SK-N-SH (cell line): ENCODE measurements at places on chromosomes 4 and X.

DNA sequence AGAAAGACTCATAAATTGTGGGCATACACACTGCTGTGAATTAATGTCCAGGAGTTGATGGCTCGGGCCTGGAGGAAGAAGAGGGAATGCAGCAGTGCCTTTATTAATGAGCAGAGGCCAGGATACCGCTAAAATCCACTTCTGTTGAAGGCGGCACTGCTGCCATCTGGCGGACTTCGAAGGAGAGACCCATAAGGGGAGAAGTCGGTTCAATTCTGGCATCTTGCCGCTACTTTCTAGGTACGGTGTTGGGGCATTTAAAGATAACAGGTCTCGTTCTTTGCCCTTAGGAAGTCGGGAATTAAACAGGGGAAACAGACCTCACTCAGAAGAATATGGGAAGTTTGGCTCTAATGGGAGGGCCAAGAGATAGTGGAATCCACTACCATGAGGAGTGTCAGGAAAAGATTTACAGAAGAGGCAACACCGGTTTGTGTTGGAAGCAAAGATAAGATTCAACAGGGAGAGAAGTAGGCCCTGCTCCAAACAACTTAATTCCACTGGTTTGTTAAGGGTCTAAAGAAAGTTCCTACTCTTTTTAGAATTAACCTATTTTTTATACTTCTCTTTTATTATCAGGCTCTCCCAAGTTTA, 133.6 kb upstream of the GIMD1 start:
- peak; percentile 62 for DNase-seq

GRCh38 chrX:38989076-38989475, 187.8 kb downstream of the MID1IP1 start:
- no peak for DNase-seq

GRCh38 chrX:108001218-108001814, 19.1 kb upstream of the TEX13B start:
- peak; percentile 19 for DNase-seq

DNA sequence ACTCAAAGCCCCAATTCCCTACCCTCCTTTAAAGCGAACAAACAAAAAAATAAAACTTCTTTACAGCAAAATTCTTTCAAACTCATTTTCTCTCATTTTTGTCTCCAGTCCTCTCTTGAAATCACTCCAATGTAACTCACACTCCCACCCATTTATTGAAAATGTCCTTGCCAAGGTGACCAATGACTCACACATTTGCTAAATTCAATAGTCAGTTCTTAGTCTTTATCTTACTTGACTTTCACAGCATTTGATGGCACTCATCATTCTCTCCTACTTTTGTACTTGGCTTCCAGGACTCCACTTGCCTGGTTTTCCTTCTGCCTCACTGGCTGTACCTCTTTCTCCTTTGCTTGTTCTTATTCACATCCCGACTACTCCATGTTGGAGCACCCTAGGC, 19.9 kb downstream of the CC2D2A start:
- no peak for DNase-seq

- DNase-seq: no peak
Measured at GRCh38 chr4:156779042-156779441, 192.6 kb downstream of the PDGFC start.

- DNase-seq: no peak
Measured at GRCh38 chrX:96791559-96791958, 92.1 kb upstream of the RPA4 start.

GRCh38 chrX:68997911-68998310, 167.3 kb downstream of the PJA1 start:
- DNase-seq: no peak

GRCh38 chrX:37590047-37590446, 18.6 kb downstream of the LANCL3 start:
- DNase-seq: no peak

GRCh38 chr4:177450426-177451107, 8.3 kb upstream of the AGA start:
- DNase-seq: no peak

- DNase-seq: no peak
Measured at GRCh38 chrX:18994713-18995112, 10.8 kb upstream of the PHKA2 start.

DNA sequence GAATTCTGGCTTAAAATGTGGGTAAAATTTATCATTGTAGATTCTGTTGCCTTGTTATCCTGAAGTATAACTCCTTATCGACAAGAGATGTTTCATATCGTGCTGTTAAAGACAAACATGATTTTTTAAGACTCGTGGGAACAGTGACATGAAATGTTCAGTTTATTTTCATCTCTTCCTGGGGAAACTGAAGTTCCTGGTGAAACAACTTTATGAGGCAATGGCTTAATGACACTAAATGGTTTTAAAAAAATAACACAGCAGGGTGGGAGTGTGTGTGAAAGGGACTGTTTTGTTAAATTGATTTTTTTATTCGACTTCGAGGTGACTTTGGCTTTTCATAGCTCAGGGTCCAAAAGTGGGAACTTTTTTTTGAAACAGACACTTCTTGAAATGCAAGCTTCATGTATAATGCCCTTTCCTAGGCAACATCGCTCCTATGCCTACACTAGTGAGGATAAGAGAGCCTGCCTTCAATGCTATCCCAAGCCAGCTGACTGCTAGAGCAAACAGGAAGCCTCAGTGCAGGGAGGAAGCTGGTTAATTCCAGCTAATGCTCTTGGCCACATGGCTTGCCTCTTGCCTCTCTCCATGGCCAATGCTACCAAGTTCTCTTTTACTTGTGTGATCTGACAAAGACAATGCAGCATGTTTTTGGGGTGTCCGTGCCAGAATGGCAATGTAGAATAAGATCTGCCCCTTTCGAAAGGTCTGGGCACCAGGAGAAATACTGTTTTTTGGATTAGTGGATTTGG, 80.9 kb upstream of the PLAC1 start:
- no peak for DNase-seq

DNA sequence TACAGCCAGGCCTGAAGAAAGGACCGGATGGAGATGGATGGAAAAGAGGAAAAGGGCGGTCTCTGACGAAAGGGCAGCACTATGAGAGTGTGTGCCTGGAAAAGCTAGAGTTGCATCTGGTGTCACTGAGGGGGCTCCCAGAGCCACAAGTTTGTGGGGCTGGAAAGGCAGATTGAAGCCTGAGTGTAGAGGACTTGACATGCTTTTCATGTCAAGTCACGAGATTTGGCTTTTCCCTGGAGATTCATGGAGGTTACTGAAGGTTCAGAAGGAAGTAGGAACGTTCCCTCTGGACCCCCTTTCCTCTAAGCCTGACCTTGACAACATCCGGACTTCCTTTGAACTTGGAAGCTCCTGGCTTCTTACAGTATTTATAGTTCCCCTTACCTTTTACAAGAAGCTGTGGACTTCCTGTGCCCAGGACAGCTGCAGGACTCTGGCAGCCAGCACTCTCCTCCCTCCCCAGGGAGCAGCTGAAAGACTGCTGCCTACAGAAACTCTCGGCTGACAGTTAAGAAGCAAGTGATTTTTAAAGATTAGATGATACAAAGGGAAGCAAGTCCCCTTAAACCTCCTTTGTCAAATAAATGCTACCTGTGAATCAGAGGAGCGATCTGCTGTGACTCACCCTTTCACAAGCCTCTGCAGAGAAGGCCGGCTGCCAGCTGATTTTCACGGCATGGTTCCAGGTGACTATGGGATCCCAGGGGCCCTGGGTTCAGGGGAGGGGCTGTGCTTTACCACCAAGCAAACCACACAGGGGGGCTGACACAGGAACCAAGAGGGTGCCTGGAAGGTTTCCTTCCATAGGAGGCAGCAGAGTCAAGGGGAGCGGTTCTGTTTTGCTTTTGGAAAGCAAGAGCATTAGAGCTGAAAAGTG, 72.9 kb upstream of the STIM2 start:
- DNase-seq: no peak

- DNase-seq: no peak
Measured at GRCh38 chrX:11478911-11479310, 185.7 kb downstream of the AMELX start.

DNA sequence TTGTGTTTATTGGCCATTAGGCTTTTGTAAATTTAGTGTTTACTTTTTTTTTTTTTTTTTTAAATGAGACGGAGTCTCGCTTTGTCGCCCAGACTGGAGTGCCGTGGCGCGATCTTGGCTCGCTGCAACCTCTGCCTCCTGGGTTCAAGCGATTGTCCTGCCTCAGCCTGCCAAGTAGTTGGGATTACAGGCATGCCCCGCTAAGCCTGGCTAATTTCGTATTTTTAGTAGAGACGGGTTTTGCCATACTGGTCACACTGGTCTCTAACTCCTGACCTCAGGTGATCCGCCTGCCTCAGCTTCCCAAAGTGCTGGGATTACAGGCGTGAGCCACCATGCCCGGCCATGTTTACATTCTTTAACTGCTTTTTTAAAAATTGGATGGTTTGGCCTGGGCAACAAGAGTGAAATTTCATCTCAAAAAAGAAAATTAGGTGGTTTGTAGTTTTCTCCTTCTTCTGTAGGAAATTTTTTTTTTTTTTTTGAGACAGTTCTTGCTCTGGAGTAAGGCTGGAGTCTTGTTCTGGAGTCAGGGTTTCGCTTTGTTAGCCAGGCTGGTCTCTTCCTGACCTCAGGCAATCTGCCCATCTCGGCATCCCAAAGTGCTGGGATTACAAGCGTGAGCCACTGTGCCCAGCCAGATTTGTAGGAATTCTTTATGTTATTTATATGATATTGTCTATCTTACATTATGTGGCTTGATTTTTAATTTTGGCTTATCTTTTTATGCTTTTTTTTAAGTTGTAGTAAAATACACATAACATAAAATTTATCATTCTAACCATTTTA, 15.1 kb downstream of the UBE2K start:
- no peak for DNase-seq

DNA sequence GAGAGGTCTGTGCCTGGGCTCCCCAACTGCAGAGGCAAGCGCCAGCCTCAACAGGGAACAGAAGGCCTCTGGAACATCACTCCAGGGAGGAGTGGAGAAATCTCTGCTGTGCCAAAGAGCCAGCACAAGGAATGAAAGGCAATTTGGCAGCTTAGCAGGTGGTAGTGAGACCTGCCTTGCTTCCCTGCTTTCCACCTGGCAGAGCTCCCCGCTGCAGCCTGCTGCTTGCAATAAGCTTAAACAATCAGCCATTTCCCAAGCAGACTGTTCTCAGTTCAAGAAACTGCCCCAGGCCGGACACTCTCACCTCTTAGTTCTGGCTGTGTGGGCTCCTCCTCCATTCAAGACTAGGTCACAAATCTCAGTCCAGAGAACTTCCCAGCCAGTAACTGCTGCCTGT, 370.6 kb downstream of the MAGEB5 start:
- no peak for DNase-seq

- DNase-seq: no peak
Measured at GRCh38 chr4:152515678-152516077, 20.2 kb downstream of the FBXW7 start.

- no peak for DNase-seq
Measured at GRCh38 chr4:108544481-108544880, 75.9 kb upstream of the RPL34 start.

DNA sequence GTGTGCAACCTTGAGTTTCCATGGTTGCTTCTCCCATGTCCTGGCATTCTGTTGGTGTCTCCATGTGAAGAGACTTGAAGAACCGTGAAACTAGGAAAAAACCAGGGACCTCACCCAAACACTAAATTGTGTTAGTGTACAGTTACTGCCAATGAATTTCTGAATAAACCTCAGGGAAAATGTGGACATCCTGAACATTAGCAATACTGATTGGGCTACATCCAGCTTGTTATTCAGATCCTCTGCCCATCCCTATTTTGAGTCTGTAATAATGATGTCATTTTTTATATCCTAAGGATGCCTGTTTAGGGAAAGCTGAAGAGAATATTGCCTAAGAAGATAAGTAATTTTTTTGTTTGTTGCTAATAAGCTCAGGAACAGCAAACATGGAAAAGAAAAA, 262.7 kb downstream of the TMA16 start:
- no peak for DNase-seq

DNA sequence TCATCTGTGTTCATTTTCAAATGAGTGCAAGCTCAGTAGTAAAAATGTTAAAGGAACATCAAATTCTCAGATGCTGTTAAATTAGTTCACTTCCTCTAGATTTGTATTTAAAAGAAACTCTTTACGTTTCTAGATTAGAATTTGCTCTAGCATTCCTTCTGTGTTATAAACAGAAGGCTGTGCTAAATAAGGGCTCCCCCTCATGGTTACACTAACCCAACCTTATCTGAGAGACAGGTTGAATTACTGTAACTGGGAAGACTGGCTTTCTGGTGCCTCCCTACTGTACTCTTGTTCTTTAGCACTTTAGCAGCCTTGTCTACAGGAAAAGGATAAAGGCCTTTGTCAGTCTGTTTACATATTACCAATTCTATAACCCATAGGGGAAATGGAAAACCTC, 56.8 kb downstream of the RXFP1 start:
- DNase-seq: peak; percentile 25

DNA sequence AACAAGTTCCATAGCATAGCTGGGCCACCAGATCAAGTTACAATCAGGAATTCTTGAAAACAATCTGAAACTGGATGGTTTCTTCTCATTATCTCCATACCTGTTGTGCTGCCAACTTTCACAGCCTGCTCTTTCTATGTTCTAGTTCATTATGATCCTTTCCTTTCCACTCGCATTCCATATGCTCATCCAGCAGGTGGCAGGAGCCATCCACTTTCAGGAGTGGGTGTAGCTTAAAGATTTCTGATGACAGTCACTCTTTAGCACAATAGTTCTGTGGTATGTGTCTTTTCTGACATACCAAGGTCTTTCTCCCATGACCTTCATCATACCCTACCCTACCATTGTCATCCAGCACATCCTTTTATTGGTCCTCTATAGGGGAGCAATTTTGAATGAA, 46.4 kb downstream of the PAGE2 start:
- peak; percentile 41 for DNase-seq

- DNase-seq: no peak
Measured at GRCh38 chr4:98793658-98794057, 135.2 kb upstream of the TSPAN5 start.

- no peak for DNase-seq
Measured at GRCh38 chr4:59240011-59240410, 1960.1 kb upstream of the ADGRL3 start.

- no peak for DNase-seq
Measured at GRCh38 chrX:137342969-137343368, 223.0 kb upstream of the ZIC3 start.

DNA sequence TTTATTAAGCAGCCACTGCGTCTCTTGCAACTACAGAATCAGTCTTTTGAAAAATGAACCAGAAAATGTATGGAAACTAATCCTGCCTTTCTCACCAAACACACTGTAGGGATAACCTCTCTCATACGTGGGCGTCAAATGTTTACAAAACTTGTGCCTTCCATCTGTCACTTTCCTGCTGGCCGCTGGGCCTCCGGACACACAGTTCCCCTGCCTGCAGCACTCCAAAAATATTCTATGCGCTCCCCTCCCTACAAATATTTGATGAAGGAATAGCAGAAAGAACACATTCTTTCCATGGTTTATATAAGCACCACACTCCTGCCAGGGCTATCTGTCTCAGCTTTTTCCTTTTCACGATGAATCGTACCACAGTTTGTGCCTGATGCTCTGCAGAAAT, 14.9 kb upstream of the CYTL1 start:
- no peak for DNase-seq

DNA sequence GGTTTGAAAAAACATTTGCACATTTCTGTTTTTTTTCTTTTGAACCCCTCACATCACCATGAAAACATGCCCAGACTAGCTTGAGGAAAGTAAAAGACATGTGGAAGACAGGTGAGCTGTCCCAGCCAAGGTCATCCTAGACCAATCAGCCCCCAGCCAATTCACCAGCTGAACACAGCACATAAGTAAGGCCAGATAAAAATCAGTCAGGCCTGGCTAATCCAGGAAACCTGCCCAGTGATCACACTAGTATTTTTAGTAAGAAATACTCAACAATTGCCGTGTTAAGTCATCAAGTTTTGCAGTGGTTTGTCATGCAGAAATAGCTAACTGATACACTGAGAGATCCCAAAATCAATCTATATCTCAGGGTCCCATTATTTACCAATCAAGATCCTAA, 4.4 kb upstream of the SMR3A start:
- no peak for DNase-seq
